M059J (cell line): ENCODE measurements at places on chromosomes 11 and 22. TPM values are rescaled to one million over a fixed set of nuclear protein-coding genes. Genes with fewer than 3 reads are reported as not detected.
A peak's percentile ranks its signal among the peaks of the same experiment; 100 is the strongest.

The SLC1A2 gene
- total RNA-seq: 0.10 and 0.59 TPM in 2 replicates

The SMC1B gene
- 0.20 TPM in 1 of 2 replicates, not detected in the other for total RNA-seq

The CABP4 gene
- total RNA-seq: 6.9 and 9.0 TPM in 2 replicates

GRCh38 chr11:77071077-77071476 lies 4.3 kb downstream of the CAPN5 start:
- no peak for DNase-seq

DNA sequence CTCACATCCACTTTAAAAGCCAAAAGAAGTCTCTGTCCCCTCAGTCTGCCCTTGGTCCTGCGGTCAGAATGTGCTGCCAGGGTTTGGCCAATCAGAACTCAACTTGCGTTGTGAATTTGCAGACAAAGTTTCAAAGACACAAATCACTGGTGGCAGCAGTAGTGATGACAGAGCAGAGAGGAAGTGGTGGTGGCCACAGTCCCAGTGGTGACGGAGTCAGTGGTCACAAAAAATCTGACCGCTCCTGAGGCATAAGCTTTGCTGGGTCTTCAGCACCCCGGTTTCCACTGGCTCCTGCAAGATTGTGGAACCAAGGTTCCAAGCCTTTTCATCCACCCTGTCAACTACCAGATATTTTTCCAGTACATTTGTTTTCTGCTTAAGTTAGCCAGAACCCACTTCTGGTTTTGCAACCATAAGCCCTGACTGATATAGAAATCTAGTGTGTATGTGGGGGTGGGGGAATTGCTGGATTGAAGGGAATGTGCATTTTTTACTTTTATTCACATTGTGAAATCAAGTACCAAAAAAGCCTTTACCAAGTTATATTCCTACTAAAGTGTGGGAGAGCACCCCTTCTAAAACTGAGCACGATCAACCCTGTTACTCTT lies 112.3 kb downstream of the TMPRSS5 start:
- peak; percentile 94 for DNase-seq

DNA sequence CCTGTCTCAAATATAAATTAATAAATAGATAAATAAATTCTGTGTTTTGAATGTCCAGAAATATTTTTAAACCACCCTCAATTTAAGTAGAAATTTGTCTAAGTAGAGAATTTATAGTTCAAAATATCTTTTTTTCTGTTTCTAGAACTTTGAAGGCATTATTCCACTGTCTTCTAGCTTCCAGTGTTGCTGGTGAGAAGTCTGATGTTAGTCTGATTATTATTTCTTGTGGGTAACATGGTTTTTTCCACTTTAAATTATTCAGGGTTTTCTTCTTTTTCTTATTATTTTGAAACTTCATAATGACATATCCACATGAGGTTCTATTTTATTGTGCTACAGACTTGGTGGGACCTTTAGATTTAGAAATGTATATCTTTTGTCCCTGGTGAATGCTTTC lies 46.4 kb upstream of the HEPHL1 start:
- no peak for DNase-seq

- no peak for DNase-seq
Observed at GRCh38 chr11:31254415-31254814, 115.1 kb downstream of the DCDC1 start.

GRCh38 chr11:2409611-2410468 lies 9.3 kb downstream of the TSSC4 start:
- DNase-seq: no peak

- peak; percentile 87 for DNase-seq
Observed at GRCh38 chr11:57456960-57457642, 3.2 kb upstream of the RTN4RL2 start.

GRCh38 chr11:93494357-93494756 lies 48.8 kb downstream of the SMCO4 start:
- peak; percentile 89 for DNase-seq

- DNase-seq: no peak
Observed at GRCh38 chr22:48920776-48921241, 906.9 kb downstream of the BRD1 start.

DNA sequence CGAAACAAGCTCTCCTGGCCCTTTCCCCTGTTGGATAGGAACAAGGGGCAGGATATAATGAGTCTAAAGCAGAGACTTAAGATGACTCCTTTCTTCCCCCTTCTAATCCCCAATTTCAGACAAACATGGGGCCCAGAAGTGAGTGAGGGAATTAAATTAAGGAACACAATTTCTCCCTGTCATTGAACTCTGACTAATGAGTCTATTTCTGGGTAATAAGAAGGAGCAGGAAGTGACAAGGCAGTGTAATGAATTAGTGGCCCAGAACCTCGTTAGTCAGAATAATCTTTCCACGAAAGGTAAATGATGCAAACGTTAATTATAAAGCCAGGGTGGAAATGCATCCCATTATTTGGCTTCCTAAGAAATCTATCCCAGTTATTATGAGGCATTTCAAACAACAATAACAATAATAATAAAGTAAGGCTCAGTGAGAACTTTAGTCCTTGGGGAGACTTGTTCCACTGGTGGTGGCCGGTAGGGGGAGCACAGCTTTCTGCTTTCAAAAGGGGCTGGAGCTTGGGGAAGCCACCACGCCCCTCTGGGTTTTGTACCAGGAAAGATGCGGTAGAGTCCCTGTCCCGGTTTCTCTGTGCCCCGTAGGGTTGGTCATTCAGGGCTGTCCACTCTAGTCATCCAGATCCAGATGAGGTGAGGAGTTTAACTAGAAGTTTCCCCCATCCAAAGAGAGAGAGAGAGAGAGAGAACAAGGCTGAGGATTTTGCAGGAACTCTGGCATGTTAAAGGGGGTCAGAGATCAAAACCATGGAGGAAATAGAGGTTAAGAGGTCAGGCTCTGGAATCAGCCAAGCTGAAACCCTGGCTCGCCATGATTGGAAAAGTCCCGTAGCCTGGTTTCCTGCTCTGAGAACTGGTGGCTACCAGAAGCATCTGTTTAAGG lies 298.3 kb downstream of the NTM start:
- peak; percentile 23 for DNase-seq

GRCh38 chr11:78220218-78221157 lies 31.8 kb downstream of the USP35 start:
- no peak for DNase-seq

- DNase-seq: no peak
Observed at GRCh38 chr22:25624476-25624875, 60.0 kb downstream of the GRK3 start.

DNA sequence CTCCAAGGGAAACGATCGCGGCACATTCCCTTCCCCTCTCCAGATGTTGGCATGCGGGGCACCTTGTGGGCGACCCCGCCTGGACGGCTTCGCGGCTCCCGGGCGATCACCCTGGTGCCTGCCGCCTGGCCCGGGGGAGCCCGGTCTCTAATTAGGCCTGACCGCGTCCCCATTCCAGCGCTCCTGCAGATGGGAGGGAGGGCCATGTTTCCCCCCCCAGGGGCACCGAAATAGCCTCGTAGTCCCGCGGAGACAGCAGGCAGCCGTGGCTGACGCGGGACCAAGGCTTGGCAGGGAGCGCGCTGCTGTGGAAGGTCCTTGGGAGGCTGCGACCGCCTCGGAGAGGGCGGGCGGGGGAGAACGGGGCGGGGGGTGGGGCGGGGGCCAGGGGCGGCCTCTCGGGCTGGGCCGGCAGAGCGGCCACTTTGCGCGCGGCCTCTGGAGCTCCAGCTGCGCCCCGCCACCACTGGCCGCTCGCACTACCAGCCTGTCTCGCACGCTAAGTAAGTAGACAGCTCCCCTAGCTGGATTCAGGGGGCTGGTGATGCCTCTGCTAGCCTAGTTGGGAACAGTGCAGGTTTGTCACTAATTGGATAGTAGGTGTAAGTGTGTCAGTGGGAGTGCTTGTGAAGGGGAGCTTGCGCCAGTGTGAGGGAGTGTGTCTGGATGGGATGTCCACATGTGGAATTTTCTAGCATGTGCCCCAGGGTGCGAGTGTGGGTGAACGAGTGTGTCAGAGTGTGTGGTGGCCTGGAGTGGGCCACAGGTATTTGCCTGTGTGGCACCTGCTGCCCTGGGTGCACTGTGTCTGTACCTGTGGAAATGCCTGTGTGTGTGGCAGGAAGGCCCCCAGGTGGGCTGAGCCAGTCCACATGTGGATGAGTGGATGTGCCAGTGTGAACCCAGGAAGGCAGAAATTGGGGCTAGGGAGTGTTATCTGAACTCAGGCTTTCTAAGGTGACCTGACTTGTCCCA lies at the start of gene INSC:
Gene INSC (plus strand): TSS at position 423 of the 975 bp plus-strand sequence. CDS start 34,252 bp downstream, outside the sequence.
- DNase-seq: no peak

GRCh38 chr11:21811572-21811971 lies 381.3 kb upstream of the ANO5 start:
- DNase-seq: no peak

DNA sequence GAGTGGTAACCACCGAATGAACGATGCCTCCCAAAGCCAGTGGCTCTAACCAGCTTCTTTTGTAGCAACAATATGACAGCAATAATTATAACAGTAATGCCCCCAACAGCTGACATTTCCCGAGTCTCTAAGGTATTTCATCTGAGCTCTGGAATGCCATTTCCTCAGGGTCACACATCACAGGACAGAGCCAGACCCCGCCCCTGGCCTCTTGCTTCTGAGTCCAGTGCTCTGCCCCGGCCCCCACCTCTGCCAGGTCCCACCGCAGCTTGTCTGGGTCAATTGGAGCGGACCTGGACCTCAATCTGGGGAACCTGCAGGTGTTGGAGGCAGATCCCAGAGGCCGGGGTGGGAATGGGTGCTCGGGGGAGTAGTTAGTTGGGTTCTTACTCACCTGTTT lies 63.8 kb downstream of the IGLL1 start:
- no peak for DNase-seq

DNA sequence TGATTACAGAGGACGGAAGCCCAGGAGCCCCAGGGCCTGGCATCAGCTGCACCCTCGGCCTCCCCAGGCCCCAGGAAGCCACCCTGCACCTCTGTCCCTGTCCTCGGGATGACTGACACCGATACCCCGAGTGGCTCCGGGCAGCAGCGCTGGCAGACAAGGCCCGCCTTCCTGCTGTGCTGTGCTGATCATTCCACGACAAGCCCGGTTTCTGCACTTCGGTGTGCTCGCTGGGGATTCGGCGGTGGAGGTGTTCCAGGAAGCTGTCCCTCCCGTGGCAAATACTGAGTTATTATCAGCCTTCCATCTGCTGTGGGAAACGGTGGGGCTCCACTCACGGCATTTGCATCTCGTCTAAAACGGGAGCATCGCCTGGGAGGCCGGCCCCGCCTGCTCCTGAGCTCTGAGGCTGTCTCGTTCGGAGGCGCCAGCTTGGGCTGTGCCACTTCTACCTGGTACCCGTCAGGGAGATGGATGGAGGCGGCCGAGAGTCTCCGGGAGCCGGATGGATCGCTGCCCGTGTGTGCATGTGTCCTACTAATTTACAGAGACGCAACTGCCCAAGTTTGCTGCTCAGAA lies 506.1 kb downstream of the BRD1 start:
- no peak for DNase-seq

GRCh38 chr11:62832336-62833234 lies at the start of gene TEX54:
Gene TEX54, minus strand, starts transcription at chr11:62832841.
- no peak for DNase-seq

GRCh38 chr22:37639070-37639760 lies at the start of gene SH3BP1:
Gene SH3BP1, plus strand, starts transcription at chr22:37639669. Its CDS starts 119 bp downstream, at chr22:37639788.
- DNase-seq: no peak

DNA sequence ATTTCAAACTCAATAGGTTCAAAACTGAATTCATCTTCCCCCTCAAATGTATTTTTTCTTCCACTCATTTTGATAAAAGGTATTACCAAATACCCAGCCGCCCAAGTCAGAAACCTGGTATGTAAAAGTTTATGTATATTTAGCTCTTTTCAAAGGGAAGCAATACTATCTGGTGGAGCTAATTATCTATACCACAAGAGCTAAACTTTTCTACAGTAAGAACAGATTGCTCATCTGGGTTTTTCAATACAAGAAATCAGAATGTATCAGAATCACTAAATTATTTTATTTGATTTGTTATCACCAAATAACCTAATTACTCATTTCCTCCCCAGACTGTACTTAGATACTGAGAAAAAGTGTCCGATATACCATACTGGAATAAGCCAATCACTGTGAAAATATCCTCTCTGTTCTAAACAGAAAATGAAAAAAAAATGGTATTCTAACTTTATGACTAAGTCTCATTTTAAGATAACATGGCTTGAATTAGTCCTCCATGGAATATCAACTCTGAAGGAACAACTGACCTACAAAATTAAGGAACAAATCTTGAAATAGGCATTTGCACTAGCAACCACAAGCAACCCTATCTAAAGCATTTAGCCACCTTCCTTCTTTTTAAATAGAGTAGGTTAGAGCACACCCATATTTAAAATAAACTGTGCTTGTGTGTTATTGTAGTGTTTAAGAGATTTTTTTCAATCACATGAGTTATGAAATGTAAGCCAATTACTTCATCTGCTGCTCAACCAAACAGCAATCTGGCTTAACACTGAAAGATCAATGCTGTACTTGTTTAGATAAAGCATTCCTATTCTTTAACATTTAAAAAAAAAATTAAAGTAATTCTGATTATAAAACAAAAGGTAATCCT lies 35.0 kb downstream of the RDX start:
- no peak for DNase-seq

DNA sequence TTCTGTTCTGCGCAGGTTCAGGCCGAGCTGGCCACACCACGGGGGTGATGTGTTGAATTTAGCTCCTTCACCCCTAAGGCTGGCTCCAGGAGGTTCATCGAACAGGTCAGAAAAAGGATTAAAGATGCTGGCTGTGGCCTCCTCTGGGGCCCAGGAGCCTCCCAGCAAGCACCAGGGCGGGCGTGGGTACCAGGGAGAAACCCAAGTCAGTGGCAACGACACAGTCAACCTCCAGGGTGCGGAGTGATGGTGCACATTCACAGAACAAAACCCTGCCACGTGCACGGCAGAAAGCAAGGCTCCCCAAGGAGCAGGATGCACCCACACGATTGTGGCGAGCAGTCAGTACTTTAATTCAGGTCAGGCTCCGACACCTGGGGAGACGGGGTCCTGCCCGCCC lies 10.8 kb downstream of the C11orf24 start:
- DNase-seq: no peak

DNA sequence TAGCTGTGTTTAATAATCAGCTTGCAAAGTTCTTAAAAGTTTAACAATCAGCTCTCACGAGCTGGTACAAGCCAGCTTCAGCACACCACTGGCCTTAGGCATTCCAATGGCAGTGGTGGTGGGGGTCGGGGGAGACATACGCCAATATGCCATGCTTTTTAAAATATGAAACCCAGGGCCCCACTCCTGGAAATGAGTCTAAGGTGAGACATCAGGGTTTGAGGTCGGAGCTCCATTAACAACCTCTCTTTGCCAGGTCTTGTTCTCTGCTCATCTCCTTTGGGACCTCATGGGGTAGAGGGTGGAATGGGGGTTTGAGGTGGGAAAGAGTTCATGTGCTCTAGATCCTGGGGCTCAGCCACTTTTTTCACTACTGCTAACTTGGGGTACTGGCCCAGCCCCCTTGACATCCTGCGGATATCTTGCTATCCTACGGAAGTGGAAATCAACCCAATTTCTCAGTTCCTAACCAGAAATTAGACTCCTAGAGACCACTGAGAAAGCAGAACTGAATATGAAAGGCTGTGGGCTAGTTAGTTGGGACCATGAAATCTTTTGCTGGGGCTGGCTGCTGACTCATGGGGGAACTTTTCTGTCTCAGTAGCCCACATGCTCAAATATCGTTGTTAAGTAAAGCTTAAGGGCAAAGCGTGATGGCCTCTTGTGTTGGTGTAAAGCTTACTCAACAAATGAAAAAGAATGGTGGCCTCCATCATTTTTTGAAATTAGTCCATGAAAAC lies 90.1 kb downstream of the PDHX start:
- peak; percentile 63 for DNase-seq
